ENCODE measurements at places on chromosomes 12 and 14. TPM values are rescaled to one million over a fixed set of nuclear protein-coding genes. Genes with fewer than 3 reads are reported as not detected.

GRCh38 chr14:37988472-37988871 lies 219.2 kb upstream of the SSTR1 start:
- no peak overlapping the region for H3K27ac ChIP-seq
- H3K36me3 ChIP-seq: no peaks in the 10 kb centered on the region
- no peak overlapping the region for H3K4me3 ChIP-seq
- no peaks in the 10 kb centered on the region for H3K27me3 ChIP-seq
- no peaks in the 10 kb centered on the region for H3K4me1 ChIP-seq
- no peak for DNase-seq

DNA sequence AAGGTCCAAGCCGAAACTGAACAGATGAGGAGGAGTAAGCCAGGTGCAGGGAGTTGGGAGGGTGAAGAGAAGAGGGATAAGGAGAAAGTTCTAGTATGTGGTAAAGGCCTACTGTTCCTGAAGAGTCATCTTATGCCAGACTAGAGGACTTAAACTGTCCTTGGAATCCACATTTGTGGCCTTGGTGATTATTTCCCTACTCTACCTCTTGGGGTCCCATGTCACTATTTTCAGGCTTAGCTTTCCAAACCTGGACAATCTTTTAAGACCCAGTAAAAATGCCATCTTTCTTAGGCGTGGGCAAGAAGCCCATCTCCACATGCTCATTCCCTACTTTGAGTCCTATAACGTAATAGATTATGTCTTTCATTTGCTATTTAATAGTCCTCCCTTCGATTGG lies 40.1 kb upstream of the CRY1 start:
- H3K36me3 ChIP-seq: no peaks in the 10 kb centered on the region
- no peaks in the 10 kb centered on the region for H3K27me3 ChIP-seq
- H3K27ac ChIP-seq: no peak overlapping the region
- DNase-seq: no peak
- no peak overlapping the region for H3K4me3 ChIP-seq

- H3K27ac ChIP-seq: no peak overlapping the region
- H3K27me3 ChIP-seq: peaks cover 32% of the 10 kb centered on the region
- no peak for DNase-seq
- H3K36me3 ChIP-seq: no peaks in the 10 kb centered on the region
Measured at GRCh38 chr14:99647411-99647810, 2.5 kb downstream of the HHIPL1 start.

DNA sequence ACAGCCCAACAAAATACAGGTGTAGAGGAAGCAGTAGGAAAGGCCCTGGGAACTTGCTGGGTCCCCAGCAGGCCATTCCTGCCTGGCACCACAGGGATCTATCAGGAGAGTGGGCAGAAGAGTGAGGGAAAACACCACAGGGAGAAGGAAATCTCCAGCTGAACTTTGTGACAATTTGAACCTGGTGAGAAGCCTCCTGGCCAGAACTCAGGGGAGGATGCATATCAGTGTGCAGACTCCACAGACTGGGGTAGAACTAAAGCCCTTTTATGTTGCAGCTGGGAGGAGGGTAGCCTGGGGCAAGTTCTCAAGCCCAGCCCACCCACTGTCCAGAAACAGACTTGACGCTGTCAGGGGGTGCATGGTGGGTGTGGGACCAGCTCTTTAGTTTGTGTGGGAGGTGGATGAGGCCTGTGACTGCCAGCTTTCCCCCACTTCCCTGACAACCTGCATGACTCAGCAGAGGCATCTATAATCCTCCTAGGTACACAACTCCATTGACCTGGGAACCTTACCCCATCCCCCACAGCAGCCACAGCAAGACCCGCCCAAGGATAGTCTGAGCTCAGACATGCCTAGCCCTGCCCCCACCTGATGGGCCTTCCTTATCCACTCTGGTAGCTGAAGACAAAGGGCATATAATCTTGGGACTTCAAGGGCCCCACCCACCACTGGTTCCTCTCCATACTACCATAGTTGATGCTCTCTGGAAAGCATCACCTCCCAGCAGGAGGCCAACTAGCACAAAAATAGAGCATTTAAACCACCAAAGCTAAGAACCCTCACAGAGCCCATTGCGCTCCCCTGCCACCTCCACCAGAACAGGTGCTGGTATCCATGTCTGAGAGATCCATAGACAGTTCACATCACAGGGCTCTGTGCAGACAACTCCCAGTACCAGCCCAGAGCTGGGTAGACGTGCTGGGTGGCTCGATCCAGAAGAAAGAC lies 28.9 kb downstream of the PNN start:
- peaks cover 15% of the 10 kb centered on the region for H3K4me1 ChIP-seq
- DNase-seq: peak; percentile 87
- H3K36me3 ChIP-seq: no peaks in the 10 kb centered on the region
- H3K27ac ChIP-seq: peak overlapping the region; percentile 84

- peak overlapping the region; percentile 90 for H3K27ac ChIP-seq
- H3K4me3 ChIP-seq: peak overlapping the region; percentile 68
- peak; percentile 44 for DNase-seq
- no peaks in the 10 kb centered on the region for H3K27me3 ChIP-seq
Measured at GRCh38 chr12:51048661-51049251, 629 bp downstream of the LETMD1 start.

GRCh38 chr12:91377436-91377835 lies 194.8 kb upstream of the DCN start:
- no peaks in the 10 kb centered on the region for H3K4me1 ChIP-seq
- no peak overlapping the region for H3K27ac ChIP-seq
- no peak for DNase-seq

GRCh38 chr12:118361889-118362288 lies 10.8 kb downstream of the TAOK3 start:
- H3K27me3 ChIP-seq: no peaks in the 10 kb centered on the region
- no peaks in the 10 kb centered on the region for H3K36me3 ChIP-seq
- no peak overlapping the region for H3K27ac ChIP-seq
- DNase-seq: no peak

- no peak overlapping the region for H3K27ac ChIP-seq
- DNase-seq: no peak
- H3K4me1 ChIP-seq: no peaks in the 10 kb centered on the region
- no peaks in the 10 kb centered on the region for H3K27me3 ChIP-seq
- no peaks in the 10 kb centered on the region for H3K36me3 ChIP-seq
Measured at GRCh38 chr14:71988939-71989338, 56.7 kb downstream of the RGS6 start.

DNA sequence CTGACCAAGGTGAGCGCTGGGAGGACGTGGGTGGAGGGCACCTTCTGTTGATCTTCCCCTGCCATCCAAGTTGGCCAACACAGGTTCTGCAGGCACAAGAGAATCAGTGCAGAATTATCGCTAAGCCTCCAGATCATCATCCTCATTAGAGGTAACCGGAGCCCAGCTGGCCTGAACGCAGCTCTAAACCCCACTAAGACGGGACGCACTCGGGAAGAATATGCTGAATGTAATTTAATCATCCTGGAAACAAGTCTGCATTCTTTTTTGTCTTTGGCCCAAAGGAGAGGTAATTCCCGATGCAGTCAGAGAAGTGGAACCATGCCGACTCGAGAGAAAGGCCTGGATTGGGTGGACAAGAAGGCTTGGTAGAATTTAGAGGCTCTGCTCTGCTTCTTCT lies 111.0 kb upstream of the GSC start:
- H3K4me3 ChIP-seq: no peak overlapping the region
- no peaks in the 10 kb centered on the region for H3K4me1 ChIP-seq
- DNase-seq: no peak
- H3K27me3 ChIP-seq: peaks cover 4% of the 10 kb centered on the region

DNA sequence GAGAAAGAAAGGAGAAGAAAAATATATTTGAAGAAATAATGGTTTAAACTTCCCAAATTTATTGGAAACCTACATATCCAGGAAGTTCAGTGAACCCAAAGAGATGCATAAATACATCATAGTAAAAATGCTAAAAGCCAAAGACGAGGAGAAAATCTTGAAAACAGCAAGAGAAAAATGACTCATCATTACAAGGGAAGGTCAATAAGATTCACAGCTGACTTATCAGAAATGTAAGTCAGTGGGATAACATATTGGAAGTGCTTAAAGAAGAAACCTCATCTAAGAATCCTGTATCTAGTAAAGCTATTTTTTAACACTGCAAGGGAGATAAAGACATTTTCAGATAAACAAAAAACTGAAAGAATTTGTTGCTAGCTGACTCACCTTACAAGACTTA lies 19.9 kb downstream of the RIC8B start:
- H3K4me1 ChIP-seq: no peaks in the 10 kb centered on the region
- no peak for DNase-seq
- H3K27me3 ChIP-seq: no peaks in the 10 kb centered on the region
- no peak overlapping the region for H3K27ac ChIP-seq

DNA sequence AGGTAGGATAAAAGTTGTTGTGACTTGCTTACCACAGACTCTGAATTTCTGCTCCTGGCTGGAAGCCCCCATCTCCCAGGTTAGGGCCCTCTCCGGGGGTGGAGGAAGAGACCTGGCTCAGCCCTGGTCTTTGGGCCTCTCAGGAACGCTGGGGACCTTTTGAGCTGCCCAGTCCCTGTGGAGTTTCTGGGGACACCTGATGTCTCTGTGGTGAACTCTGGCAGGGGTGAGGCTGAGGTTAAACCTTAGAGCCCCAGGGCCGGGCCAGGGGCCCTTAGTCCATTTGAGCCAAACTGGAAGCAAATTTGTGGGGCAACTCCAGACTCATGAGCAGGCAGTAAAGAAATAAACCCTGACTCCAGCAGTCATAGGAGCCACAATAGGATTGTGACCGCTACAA lies 112.1 kb downstream of the ADGRD1 start:
- H3K27ac ChIP-seq: no peak overlapping the region
- peaks cover 5% of the 10 kb centered on the region for H3K4me1 ChIP-seq
- no peak for DNase-seq
- H3K27me3 ChIP-seq: no peaks in the 10 kb centered on the region
- H3K36me3 ChIP-seq: peaks cover 6% of the 10 kb centered on the region

DNA sequence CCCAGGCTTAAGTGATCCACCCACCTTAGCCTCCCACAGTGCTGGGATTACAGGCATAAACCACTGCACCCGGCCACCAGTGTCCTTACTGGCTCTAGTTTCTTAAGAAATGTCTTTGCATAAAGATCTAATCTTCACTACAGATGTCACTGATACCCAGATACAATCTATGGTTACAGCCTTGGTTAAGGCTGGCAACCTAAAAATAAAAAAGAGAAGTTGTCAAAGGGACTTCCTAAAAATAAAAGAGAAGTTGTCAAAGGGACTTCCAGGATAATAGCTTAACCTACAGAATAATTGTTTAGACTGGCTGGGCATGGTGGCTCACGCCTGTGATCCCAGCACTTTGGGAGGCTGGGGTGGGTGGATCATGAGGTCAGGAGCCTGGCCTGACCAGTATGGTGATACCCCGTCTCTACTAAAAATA lies 27.6 kb downstream of the ETFBKMT start:
- no peak for DNase-seq
- H3K36me3 ChIP-seq: peaks cover 7% of the 10 kb centered on the region
- no peak overlapping the region for H3K4me3 ChIP-seq
- no peaks in the 10 kb centered on the region for H3K4me1 ChIP-seq
- H3K27ac ChIP-seq: no peak overlapping the region

GRCh38 chr14:20468764-20469241 lies 403 bp upstream of the PNP start:
- no peaks in the 10 kb centered on the region for H3K27me3 ChIP-seq
- peaks cover 10% of the 10 kb centered on the region for H3K36me3 ChIP-seq
- no peak for DNase-seq
- peak overlapping the region; percentile 80 for H3K4me3 ChIP-seq

DNA sequence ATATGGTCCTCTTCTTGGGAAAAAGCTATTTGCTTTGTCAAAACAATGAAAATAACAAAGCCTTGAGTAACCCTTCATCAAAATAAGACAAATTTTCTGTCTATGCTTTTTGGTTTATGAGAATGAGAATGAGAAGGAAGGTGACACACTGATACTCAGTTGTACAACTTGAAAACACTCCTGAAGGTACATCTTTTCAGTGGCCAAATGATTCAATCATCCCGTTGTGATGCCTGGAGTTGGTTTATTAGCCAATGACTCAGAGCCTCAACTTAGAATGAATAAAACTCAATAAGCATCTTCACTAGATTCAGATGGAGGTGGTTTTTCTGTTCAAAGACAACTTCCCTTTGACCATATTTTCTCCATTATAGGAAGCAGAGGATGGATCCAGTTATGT lies 7.8 kb upstream of the CALM1 start:
- H3K27me3 ChIP-seq: no peaks in the 10 kb centered on the region
- H3K4me1 ChIP-seq: peaks cover 29% of the 10 kb centered on the region
- H3K36me3 ChIP-seq: no peaks in the 10 kb centered on the region
- H3K27ac ChIP-seq: no peak overlapping the region
- no peak for DNase-seq
- H3K4me3 ChIP-seq: no peak overlapping the region

DNA sequence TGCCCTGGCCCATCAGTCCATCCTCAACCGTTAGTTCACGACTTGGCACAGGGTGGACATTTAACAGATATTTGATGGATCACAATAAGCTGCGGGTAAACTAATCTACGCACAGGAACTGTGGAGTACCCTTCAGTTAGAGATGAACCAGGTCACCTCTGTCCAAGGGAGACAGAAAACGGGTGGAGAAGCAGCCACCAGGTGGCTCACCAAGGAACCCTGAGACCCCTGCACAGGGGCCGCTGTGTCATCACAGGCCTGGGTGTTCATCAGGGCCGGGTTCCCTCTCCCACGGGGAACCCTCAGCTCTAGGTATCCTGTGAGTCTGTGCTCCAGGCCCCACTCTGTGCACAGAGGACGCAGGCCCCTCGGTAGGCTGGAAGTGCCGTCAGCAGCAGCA lies 122.2 kb downstream of the PIWIL1 start:
- H3K27me3 ChIP-seq: no peaks in the 10 kb centered on the region
- H3K4me1 ChIP-seq: no peaks in the 10 kb centered on the region
- H3K4me3 ChIP-seq: no peak overlapping the region
- no peak for DNase-seq

GRCh38 chr12:89991807-89992590 lies 283.4 kb upstream of the ATP2B1 start:
- H3K4me1 ChIP-seq: peaks cover 5% of the 10 kb centered on the region
- H3K27me3 ChIP-seq: no peaks in the 10 kb centered on the region
- no peak overlapping the region for H3K27ac ChIP-seq
- H3K36me3 ChIP-seq: no peaks in the 10 kb centered on the region

Gene TCTN1
- polyA plus RNA-seq: 25.2 TPM

Gene CLEC4C
- polyA plus RNA-seq: 0.07 TPM

Gene GALNT9
- polyA plus RNA-seq: 4.5 TPM

All from large intestine (tissue), 12 donors.